ENCODE measurements at places on chromosomes 7 and 10. TPM values are rescaled to one million over a fixed set of nuclear protein-coding genes. Genes with fewer than 3 reads are reported as not detected.

- no peaks in the 10 kb centered on the region for H3K4me1 ChIP-seq
- DNase-seq: no peak
- no peak overlapping the region for H3K4me3 ChIP-seq
- H3K36me3 ChIP-seq: no peaks in the 10 kb centered on the region
Measured at GRCh38 chr10:6602700-6603084, 22.6 kb upstream of the PRKCQ start.

DNA sequence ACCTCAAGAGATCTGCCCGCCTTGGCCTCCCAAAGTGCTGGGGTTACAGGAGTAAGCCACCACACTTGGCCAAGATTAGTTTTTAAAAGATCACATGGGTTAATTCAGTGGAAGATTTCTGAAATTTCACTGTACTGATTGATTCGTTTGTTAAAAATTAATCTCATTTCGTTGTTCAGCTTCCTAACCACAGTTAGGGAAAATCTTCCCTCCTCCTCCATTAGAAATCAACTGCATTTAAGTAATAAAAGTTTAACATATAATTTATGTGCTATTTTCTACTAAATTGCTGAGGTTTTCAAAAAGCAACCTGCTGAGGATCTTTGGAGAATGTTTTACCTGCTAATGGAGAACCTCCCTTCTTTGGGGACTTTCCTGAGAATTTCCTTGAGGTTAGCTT is 522.4 kb downstream of the GATA3 start:
- H3K36me3 ChIP-seq: no peaks in the 10 kb centered on the region
- no peak overlapping the region for H3K27ac ChIP-seq
- no peak overlapping the region for H3K4me3 ChIP-seq
- DNase-seq: no peak
- no peaks in the 10 kb centered on the region for H3K27me3 ChIP-seq

DNA sequence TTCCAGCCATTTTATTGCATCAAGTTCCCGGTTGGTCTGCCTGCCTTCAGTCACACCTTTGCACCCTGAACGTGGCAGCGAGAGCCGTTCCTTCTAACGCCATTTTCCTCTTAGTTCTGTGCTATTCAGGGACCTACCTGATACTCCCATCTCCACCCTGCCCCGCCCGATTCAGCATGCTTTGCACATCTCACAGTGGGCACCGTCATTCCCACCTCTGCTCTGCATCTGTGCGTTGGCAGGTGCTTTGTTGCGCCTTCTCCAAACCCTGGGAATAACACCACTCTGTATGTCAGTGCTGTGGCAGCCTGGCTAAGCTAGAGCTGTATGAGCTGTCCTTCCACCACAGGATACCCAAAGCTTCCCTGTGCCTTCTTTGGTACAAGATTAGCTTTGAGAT is 96.8 kb downstream of the ACTR3B start:
- peaks cover 15% of the 10 kb centered on the region for H3K36me3 ChIP-seq
- H3K4me3 ChIP-seq: no peak overlapping the region
- H3K27ac ChIP-seq: no peak overlapping the region
- H3K27me3 ChIP-seq: peaks cover 3% of the 10 kb centered on the region
- DNase-seq: no peak
- H3K4me1 ChIP-seq: no peaks in the 10 kb centered on the region

The NRCAM gene
- 0.45 TPM for total RNA-seq

The ARHGEF5 gene
- not detected for total RNA-seq
